ENCODE measurements at places on chromosomes 1 and 21.

GRCh38 chr1:236066828-236067386 is 2.0 kb upstream of the NID1 start:
- peak; percentile 53 for DNase-seq

DNA sequence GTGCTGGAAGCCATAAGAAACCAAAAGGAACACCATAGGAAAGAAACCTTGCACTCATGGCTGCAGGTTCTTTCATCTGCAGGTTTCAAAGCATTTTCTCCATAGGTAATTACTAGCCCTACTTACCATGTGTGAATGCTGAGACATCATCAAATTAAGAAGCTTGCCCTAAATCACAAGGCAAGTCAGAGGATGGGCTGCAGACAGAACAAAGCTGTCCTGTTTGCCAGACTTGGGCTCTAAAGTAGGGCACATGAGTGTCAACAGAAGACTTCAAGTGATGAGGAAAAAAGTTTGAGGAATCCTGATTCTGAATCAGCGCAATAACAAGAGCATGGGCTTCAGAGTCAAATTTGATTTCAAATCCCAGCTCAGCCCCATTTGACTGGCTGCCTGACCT is 5.8 kb upstream of the EPS15 start:
- no peak for DNase-seq

DNA sequence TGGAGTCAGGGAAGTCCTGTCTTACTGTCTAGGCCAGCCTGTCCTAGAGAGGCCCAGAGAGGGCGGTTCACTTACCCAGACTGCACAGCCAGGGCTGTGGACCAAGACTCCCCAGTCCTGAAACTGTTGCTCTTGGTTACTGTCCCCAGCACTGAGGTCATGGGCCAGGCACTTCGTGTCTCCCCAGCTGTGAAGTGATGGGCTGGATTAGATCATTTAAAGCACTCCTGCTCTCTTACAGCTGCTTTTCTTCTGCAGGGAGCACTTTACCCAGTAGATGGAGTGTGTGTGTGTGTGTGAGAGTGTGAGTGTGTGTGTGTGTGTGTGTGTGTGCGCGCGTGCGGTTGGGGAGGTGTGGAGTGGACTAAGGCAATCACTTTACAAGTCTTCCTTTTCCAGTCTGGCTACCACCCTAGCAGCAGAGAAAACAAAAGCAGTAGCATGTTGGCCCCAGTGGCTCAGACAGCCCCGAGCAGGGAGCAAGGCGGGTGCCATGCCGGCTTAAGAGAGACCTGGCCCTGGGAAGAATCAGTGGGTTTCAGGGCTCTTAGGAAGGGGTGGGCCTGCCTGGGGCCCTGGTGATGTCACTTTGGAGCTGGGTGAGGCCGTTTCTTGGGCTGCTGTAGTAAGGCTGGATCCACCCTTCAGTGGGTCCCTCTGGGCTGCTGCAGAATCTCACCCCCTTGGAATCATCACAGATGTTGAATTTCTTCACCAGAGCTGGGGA is 2.4 kb downstream of the SPSB1 start:
- no peak for DNase-seq

DNA sequence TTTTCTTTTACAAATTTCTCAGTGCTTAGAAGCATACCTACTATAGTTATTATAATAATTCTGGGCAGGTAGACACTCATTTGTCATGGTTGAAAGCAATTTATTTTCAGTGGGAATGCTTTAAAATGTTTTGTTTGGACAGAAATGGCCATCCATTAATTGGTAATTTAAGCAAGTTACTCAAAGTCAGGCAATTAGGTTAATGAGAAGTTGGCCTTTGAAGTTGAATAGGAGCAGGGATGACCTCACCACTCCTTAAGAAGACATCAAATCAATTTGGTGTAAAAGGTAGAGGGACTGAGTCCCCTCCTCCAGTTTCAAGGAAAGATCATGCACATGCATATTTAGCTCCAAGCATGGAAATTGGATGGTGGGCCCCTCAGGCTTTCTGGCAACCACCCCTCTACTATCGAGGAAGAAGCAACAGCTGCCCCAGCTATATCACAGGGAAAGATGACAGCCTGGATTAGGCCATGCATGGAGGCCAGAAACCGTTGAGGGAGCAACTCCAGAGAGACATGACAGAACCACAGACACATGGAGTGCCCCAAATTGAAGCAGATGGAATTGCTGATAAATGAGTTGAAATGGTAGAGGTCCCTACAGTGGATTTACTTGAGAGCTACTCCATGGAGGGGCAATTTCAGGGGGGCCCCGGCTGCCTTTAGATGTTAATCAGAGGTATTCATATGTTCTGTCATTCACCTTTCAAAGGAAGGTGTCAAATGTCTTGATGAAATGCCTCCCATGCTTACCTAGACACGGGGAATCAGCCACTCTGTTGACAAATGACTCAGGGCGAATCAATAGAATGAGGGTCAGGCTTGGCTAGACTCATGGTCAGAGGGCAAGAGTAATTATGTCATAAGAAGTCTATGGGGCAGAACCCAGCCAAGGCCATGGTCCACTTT is 26.7 kb downstream of the HLX start:
- DNase-seq: no peak

- peak; percentile 92 for DNase-seq
Measured at GRCh38 chr1:109041621-109042468, at the start of gene WDR47. WDR47 (minus strand) TSS chr1:109042102; CDS start chr1:109023512, 18,590 bp downstream.

- DNase-seq: no peak
Measured at GRCh38 chr1:35443768-35444518, 113.3 kb downstream of the KIAA0319L start.

- no peak for DNase-seq
Measured at GRCh38 chr1:119007339-119007669, 19.2 kb upstream of the TBX15 start.

- no peak for DNase-seq
Measured at GRCh38 chr1:43706598-43707189, 642 bp upstream of the ST3GAL3 start.

DNA sequence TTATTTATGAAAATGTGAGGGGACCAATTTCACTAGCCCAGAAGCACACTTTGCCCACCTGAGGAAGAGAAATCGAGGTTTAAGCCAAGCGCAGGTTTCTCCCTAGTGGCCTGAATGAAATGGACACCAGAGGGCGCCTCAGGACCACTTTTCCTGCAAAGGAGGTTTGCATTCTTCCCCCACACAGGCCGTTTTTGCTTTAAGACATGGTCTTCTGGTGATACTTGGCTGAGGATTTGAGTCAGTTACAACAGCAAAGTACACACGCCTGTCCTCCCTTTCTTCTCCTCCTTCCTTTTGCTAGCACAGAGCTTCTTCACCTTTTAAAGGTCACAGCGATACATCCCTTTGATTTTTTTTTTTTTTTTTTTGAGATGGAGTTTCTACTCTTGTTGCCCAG is 5.4 kb downstream of the PLA2G2E start:
- DNase-seq: peak; percentile 70

GRCh38 chr1:242530761-242531160 is 6.3 kb upstream of the PLD5 start:
- no peak for DNase-seq

DNA sequence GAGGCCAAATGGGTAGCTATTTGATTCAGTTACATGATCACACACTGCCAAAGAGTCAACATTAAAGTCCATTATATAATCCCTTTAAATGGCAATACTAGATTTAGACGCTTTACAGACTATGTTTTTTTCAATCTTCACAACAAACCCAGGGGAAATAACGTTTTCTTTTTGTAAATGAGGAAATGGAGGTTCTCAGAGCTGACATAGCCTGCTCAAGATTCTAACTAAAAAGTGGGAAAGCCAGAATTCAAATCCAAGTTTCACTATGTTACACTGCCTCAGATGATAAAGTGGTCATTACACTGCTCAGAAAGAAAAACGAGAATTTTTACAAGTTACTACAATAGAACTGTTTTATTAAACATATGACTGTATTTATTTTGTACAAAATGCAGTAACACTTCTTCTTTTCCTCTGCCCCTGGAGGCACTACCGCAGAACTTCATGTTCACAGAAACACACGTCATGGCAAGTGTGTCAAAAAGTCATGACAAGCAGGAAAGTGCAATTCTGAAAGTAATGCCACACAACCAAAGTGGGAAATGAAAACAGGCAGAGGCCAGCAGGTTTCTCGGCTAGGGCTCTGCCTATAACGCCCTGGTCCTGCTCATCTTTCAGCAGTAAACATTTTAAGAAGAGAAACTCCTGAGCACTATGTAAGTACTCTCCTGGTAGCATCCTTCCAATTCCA is 19.0 kb downstream of the THEMIS2 start:
- no peak for DNase-seq

DNA sequence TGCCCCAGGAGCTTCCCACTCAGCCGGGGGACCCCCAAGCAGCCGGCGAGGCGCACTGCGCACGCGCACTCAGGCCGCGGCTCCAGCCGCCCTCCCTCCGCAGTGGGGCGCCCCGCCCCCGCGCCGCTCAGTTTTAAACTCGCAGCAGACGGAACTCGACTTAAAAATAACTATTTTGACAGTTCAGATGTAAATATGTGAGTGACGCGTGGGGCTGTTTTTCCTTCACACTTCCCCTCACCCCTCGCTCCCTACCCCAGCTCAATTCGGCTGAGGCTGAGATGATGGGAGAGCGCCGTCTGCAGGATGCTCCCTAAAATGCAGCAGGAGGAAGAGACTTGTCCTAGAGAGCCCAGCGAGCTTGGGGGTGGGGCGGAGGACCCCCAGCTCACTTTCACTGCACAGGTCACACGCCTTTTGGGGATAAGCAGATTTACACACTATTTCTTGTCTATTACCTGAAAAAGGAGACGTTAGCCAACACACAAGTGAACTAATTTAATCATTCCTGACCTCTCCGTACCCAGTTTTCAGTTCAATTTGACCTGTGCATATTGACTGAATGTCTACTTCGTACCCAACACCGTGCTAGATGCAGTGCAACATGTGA is 8.9 kb upstream of the LEMD1 start:
- no peak for DNase-seq

- DNase-seq: no peak
Measured at GRCh38 chr1:41242342-41243078, 404 bp upstream of the SCMH1 start.

- no peak for DNase-seq
Measured at GRCh38 chr1:110645211-110645610, 29.5 kb downstream of the KCNA3 start.

DNA sequence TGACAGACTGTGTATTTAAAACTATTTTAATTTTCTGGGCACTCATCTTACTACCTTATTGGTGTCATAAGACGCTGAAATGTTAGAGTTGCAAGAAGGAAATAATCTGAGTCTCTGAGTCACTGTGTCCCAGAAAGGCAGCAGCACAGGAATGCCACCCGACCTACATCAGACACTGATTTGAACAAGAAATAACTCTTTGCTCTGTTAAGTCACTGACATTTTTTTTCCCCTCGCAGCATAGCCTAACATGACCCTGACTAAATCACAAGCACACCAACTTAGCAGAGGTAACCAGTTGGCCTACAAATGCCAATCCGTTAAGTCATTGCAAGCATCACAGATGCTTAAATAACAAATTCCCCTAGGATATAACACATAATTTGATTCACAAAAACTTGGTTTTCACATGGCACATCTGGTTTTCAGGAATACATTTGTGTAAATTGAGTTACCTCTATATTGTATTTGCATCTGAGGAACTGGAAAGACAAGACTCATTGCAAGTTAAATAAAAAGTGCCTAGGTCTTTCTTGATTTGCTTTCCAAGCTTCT is 349.1 kb downstream of the SEC16B start:
- DNase-seq: no peak

DNA sequence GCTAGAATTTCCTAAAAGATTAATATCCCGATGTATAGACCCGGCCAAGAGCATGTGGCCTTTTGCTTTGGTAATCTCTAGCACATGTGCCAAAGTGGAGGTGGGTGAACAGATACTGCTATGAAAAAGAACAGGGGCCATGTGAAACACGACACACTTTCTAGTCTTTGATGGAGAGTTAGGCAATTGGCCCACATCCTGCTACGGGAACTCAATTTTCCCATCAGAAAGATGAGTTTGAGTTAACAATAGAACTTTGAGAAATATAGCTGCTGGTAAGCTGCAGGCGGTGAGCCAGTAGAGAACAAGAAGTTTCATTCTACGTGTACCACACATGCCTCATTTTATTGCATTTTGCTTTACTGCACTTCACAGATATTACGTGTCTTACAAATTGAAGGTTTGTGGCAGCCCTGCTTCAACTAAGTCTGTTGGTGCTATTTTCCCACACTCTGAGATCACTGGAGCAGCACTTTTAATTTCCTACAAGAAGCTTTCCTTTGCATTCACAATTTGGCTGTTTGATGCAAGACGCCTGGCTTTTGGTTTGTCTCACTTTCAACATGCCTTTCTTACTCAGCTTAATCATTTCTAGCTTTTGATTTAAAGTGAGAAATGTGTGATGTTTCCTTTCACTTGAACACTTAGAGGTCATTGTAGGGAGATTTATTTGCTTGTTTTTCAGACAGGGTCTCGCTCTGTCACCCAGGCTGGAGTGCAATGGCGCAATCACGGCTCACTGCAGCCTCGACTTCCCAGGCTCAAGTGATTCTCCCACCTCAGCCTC is 46.3 kb downstream of the HTR6 start:
- no peak for DNase-seq

- no peak for DNase-seq
Measured at GRCh38 chr1:209398313-209398991, 185.1 kb upstream of the CAMK1G start.

- DNase-seq: no peak
Measured at GRCh38 chr21:32102426-32102825, 176.4 kb downstream of the MIS18A start.

DNA sequence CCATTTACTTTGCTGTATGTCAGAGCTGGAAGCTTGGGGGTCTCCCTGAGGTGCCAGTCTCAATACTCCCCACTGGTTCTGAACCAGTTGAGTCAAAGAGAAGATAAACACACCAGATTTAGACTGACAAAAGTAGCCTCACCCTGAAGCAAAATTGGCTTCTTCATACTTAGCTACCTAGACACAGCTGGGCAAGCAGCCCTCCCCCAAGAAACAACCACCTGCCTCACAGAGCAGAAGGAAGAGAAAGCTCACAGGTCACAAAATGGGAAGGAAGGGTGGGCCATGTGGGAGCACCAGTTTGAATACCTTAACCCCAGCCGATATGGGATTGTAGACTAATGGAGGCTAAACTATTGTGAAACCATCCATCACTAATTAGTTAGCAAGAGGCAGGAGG is 24.6 kb upstream of the MYSM1 start:
- DNase-seq: no peak

DNA sequence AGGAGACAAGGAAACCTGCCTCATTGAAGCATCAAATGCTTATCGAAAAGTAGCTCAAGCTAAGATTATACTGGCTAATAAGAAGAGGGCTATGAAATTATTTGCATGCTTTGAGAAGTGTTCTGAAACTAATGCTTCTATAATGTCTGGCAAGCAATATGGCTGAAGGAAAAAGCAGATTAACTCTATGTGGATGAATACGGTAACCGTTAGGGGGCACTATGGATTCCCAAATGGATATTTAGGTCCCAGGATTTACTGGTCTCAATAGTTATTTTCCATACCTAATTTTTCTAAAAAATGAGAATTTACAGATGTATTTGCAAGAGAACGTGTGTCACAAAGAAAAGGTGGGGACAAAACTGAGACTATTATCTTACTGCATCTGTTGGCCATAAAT is 34.6 kb upstream of the RRP15 start:
- DNase-seq: no peak

GRCh38 chr21:17901458-17902079 is 82.4 kb upstream of the C21orf91 start:
- DNase-seq: no peak

GRCh38 chr1:40824591-40825434 is 37.4 kb downstream of the CITED4 start:
- no peak for DNase-seq
